ENCODE measurements at places on chromosomes 1 and 21.

DNA sequence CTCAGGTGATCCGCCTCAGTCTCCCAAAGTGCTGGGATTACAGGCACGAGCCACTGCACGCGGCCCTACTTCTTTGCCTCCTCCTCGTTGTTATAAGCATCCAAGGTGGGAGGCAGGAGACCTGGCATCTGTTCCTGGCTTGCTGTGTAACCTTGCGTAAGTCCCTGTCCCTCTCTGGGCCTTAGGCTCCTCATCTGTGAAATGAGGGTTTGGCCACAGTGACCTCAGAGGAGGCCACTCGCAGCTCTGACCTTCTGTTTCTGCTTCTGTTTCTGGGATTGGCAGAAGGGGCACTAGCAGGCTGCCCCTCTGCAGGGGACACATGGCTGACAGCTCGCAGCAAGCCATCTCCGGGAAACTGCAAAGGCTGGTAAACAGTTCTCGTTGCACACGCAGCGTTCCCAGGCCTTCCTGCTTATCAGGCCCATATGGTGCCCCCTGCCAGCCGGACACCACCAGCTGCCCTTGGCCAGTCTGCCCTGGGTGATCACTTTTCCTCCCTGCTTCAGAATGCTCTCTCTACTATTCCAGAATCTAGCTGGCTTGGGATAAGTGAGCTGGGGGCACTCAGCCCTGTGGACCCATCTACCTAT is 2.6 kb upstream of the LDLRAP1 start:
- no peak for DNase-seq

- no peak for DNase-seq
Observed at GRCh38 chr1:4916610-4917009, 262.2 kb downstream of the AJAP1 start.

DNA sequence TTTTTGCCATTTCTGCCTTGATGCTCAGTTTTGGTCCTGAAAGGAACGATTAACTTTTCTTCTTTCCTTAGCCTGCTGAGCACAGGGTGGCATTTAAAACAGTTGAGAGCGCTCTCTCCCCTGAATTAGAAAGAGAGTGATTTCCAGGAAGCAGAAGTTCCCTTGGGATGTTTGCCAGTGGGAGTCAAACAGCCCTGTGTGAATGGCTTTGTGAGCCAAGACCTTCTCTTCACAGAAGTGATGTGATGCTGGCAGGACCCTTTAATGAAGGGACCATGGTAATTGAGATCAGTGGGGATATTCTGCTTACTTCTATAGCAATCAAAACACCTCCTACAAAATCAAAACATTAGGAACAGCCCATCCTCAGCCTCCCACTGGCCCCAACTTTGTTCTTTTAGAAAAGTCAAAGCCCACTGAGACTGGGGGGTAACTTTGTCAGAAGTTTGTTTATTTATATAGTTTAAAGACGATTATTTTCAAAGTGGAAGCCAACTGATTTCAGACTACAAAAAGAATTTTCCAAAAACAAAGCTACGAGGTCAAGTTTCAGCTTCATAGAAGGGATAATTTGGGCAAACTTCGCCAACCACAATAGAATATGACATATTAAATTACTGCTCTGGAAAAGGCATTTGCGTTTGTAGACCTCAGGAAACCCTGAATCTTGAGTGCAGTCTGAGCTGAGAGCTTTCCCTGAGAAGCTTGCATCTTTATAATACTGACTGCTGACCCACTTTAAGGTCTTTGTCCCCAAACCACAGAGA is 122.7 kb downstream of the GABPA start:
- DNase-seq = no peak

GRCh38 chr1:156150333-156151011 is 2.9 kb upstream of the SEMA4A start:
- no peak for DNase-seq

DNA sequence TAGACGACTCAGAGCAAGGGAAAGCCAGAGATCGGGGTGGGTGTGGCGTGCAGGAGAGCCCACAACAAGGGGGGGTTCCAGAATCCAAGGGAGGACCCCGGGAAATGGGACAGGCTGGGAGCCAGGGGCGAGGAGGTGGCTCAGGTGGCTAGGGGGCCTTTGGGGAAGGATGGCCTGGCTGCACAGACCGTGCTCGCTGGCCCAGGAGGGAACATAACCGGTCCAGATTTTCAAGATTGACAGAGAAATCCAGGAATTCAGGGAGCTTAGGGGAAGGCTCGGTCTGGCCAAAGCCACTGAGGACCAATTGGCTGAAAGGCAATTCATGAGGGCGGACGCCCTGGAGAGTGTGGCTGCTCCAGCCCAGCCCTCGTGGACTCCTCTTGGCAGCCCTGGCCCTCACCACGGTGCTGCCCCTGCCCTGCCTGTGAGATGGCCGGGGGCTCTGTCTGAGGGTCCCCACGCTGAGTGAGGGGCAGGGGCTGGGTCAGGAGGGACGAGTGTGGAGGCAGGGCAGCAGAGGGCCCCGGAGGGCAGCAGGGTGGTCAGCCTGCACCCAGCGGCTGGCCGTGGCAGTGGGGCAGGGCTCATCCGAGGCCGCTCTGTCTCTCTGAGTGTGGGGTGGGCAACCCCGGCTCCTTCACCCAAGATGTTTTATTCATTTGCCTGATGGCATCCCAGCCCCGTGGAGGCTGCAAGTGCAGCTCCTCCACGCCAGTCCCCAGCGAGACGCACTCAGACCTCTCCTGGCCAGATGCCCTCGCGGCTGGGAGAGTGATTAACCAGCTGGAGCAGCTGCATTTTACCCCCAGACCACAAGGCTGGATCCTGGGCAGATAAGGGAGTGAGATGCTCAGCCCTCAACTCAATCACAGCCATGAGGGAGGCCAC is 5.6 kb upstream of the LRRC3 start:
- DNase-seq = no peak

DNA sequence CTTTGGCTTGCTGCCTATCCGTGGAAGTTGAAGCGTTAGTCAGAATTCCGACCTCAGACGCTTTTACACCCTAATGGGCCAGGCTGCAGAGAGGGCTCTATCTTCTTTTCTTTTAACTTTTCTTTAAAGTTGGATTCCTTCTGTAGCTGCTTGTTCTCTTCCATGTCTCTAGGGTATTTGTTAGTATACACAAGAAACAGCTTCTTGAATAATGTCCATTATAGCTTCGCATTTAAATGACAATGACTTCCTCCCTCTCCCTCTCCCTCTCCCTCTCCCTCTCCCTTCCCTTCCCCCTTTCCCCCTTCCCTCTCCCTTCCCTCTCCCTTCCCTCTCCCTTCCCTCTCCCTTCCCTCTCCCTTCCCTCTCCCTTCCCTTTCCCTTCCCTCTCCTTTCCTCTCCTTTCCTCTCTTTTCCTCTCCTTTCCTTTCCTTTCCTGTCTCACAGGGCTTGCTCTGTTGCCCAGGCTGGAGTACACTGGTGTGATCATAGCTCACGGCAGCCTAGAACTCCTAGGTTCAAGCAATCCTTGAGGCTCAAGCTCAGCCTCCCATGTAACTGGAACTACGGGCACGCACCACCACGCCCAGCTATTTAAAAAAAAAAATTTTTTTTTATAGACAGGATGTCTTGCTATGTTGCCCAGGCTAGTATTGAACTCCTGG is 33.0 kb downstream of the RIPPLY3 start:
- no peak for DNase-seq

GRCh38 chr1:107262467-107263286 is 121.8 kb downstream of the NTNG1 start:
- no peak for DNase-seq

GRCh38 chr1:16125088-16125470 is 30.8 kb downstream of the EPHA2 start:
- DNase-seq = no peak

GRCh38 chr21:45467221-45467779 is 62.3 kb downstream of the COL18A1 start:
- no peak for DNase-seq

DNA sequence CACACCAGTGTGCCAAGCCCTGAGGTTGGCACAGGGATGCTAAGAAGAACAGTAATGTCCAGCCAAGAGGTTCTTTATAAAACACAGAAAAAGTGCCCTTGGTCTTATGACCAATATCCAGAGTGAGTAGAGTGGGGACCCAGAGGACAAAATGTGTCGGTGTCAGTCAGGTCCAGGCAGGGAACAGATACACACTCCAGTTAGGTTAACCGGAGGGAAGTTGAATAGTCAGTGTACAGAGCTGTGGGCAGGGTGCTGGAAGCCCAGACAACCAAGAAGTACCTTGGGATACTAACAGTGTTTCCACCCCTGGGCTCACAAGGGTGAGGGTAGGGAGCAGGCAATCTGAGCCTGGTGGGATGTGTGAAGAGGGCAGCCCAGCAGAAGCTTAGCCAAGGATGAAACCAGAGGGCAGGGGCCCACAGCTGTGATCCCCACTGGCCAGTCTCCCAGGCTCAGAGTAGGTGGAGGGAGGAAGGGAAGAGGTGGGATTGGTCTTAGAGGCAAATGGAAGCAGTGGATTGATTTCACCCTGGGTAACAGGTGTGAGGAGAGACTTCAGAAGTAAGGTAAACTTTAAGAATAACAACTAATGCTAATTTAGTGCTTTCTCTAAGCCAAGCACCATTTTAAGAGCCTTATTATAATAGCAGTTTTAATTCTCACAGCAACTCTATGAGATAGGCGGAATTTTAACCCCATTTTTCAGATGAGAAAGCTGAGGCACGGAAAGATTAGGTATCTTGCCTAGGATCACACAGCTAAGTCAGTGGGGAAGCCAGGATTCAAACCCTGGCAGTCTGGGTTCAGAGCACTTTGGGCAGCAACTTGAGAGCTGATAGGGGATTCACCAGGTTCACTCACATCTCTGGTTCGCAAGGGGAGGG is 143.4 kb upstream of the HOOK1 start:
- no peak for DNase-seq

GRCh38 chr1:232547938-232548484 is 81.9 kb downstream of the SIPA1L2 start:
- DNase-seq = no peak

- DNase-seq = no peak
Observed at GRCh38 chr1:182069028-182069466, 7.5 kb upstream of the ZNF648 start.

GRCh38 chr1:41499591-41499990 is 15.1 kb upstream of the EDN2 start:
- DNase-seq = no peak

- no peak for DNase-seq
Observed at GRCh38 chr1:171999756-172000155, 158.5 kb downstream of the DNM3 start.

GRCh38 chr1:89930579-89930978 is 64.3 kb upstream of the ZNF326 start:
- no peak for DNase-seq

DNA sequence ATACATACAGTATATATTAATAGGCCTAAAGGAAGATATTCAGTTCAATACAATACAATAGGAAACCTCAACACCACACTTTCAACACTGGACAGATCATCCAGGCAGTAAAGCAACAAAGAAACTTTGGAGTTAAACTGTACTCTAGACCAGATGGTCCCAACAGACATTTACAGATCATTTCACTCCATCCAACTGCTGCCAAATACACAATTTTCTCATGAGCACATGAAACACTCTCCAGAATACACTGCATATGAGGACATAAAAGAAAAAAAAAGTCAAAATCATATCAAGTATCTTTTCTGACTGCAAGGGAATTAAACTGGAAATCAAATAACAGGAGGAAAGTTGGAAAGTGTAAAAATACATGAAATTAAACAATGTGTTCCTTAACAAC is 607.5 kb upstream of the BRINP3 start:
- no peak for DNase-seq

DNA sequence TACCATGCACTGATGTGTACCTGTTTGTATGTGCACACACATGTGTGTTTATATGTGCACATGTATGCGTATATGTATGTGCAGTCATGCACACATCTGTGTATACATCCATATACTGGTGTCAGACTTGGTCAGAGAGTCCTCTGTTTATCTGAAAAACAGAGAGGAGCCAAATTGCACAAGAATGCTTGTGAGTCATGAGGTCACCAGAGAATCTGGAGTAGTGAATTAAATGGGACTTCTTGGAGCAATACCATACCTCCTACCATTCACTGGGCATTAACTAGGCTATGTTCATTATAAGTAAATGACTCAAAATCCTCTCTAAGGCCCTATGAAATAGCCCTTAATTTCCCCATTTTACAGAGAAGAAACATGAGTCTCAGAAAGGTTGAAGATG is 272.1 kb upstream of the C1orf87 start:
- no peak for DNase-seq

- no peak for DNase-seq
Observed at GRCh38 chr1:117708323-117709248, 102.7 kb downstream of the TENT5C start.

GRCh38 chr1:64546013-64546412 is 76.1 kb downstream of the CACHD1 start:
- no peak for DNase-seq

DNA sequence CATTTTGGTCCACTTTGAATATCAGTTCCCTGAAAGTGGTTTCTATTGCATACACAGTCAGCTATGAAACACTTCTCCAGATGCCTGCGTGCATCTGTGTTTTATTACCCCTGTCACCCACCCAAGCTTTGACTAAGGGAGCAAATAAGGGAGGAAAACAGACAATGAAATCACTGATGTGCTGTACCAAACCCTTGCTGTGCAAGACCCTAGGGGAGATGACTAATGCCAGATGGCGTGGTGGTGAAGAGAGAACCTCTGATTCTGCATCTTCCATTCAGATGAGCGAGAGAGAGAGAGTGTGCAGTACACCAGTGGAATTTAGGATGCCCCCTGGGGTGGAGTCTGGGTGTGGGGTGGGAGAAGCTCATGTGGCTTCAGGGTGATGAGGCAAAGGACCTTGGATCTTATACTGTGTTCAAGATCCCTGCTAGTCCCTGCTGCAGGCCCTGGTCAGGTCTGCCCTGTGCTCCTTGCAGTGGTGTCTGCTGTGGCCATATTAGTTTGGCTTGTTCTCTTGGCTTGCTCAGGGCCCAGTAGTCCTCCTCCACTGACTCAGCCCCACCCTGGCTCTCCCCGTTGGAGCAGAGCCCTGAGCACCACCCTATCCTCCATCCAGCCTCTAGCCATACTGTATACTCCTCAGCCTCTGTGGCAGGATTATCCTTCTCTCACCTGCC is 18.5 kb downstream of the CLCA1 start:
- DNase-seq = no peak

GRCh38 chr1:195686764-195687163 is 921.5 kb downstream of the KCNT2 start:
- DNase-seq = no peak

All from CD4-positive, CD25-positive, alpha-beta regulatory T cell (primary cell).